ENCODE measurements at places on chromosomes 13 and 19. TPM values are rescaled to one million over a fixed set of nuclear protein-coding genes. Genes with fewer than 3 reads are reported as not detected.

DNA sequence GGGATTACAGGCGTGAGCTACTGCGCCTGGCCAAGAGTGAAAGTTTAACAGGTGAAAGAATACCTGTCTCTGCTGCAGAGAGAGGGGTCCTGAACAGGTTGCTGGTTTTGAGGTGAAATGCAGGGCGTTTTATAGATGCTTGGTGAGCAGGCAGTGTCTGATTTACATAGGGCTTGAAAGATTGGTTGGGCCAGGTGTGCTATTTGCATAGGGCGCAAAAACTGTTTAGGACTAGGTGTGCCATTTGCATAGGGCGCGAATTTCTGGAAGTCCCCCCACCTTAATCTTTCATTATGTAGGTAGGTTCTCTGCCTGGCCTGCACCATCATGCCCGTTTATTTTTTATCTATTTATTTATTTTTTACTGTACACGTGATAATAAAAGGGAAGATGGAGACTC, 4.5 kb upstream of the NDUFB7 start:
- DNase-seq, result no peak

GRCh38 chr19:47241919-47242577, 11.0 kb upstream of the BBC3 start:
- DNase-seq, result no peak

- DNase-seq, result no peak
Measured at GRCh38 chr13:99998261-99998660, 16.7 kb downstream of the ZIC2 start.

GPR4 gene
- 5.3 TPM for total RNA-seq

Data from Right ventricle myocardium superior (tissue), 1 donor.